LHCN-M2 (cell line): ENCODE measurements at places on chromosomes 16 and 17.

- DNase-seq: no peak
Observed at GRCh38 chr17:27380551-27380950, 75.7 kb upstream of the KSR1 start.

- DNase-seq: peak; percentile 89
Observed at GRCh38 chr16:64356267-64356666, 765.6 kb downstream of the CDH11 start.

DNA sequence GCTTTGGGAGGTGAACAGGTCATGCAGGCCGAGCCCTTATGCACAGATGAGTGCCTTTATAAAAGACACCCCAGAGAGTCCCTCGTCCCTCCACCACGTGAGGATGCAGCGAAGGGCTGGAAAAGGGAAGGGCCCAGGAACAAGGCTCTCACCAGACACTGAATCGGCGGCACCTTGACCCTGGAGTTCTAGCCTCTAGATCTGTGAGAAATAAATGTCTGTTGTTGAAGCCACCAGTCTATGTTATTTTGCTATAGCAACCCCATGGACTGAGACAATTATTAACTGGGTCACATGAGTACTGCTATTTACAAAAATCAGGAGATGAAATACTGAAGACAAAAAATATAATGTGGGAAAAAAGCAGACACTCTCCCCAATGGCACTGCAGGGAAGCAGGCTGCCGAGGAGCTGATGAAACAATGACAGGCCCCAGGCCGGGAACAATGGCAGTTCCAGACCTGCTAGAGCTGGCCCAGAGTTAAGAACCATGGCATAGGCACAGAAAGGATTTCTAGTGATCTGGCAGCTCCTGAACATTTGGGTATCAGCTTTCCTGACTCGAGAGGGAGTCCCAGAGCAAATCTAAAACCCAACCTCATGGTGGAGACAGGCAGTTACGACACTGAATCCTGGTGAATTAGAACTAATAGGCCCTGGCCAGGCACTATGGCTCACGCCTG is 17.8 kb upstream of the GGA2 start:
- DNase-seq: no peak

GRCh38 chr17:42989141-42989540 is 8.8 kb downstream of the RUNDC1 start:
- DNase-seq: no peak

GRCh38 chr16:52280086-52280485 is 266.9 kb downstream of the TOX3 start:
- DNase-seq: no peak

DNA sequence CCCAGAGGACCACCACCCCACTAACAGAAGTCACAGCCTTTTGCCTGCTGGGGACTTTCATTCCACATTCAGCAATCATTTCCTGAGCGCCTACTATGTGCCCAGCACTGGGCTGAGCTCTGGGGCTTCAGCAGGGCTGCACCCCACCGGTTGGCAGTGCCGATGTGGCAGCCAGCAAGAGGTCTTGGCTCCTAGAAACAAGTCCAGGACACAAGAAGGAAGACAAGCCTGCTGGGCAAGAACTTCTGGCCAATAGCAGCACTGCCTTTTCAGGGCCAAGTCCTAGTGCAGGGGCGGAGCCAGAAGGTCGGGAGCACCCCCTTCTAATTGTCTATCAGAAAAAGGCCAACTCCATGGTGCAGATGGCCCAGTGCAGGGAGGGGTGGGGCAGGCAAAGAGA is 13.0 kb upstream of the HOXB9 start:
- DNase-seq: no peak

DNA sequence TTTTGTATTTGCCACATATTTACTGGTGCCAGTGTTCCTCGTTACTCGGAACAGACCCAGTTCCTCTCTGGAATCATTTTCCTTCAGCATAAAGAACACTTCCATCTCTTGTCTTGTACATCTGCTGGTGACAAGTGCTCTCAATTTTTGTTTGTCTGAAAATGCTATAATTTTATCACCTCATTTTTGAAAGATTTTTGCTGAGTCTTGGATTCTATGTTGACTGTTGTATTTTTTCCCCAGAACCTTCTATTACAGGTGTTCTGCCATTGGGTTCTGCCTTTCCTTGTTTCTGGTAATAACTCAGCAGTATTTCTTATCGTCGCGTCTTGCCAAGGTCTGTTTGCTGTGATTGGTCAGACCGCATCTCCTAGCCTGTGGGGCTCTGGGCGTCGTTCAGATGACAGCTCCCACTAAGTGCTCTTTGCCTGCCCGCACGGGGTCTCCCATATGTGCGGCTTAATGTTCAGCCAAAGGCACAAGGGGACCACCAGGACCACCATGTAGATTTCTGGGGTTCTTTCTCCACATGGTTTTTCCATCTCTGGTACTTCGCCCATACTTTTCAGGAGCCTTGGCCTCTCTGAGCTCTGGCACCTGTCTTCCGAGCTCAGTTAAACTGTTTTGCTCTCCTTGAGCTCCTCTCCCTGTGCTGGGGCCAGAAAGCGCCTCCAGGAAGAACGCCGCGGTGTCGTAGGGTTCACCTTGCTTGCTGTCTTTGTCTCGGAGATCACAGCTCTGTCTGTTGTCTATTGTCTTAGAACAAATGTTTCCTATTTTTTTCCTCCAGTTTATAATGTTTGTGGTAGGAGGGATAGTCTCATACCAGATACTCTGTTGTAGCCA is 80.0 kb downstream of the METRNL start:
- DNase-seq: no peak
